Brain pericyte (primary cell): ENCODE measurements at places on chromosomes 5 and 9.

GRCh38 chr5:78974011-78974410 lies 11.1 kb downstream of the ARSB start:
- no peak for DNase-seq

GRCh38 chr9:114289571-114290481 lies 33.1 kb upstream of the ORM1 start:
- DNase-seq = no peak

GRCh38 chr5:162487528-162488525 lies 420.3 kb downstream of the GABRG2 start:
- no peak for DNase-seq

- no peak for DNase-seq
Observed at GRCh38 chr5:148849461-148849860, 23.1 kb downstream of the ADRB2 start.

GRCh38 chr5:176810687-176811501 lies 535 bp downstream of the UNC5A start:
- DNase-seq = no peak

- peak; percentile 86 for DNase-seq
Observed at GRCh38 chr9:137456061-137456863, 2.9 kb downstream of the NSMF start.

GRCh38 chr5:58459146-58460001 lies 512 bp downstream of the PLK2 start:
- no peak for DNase-seq

DNA sequence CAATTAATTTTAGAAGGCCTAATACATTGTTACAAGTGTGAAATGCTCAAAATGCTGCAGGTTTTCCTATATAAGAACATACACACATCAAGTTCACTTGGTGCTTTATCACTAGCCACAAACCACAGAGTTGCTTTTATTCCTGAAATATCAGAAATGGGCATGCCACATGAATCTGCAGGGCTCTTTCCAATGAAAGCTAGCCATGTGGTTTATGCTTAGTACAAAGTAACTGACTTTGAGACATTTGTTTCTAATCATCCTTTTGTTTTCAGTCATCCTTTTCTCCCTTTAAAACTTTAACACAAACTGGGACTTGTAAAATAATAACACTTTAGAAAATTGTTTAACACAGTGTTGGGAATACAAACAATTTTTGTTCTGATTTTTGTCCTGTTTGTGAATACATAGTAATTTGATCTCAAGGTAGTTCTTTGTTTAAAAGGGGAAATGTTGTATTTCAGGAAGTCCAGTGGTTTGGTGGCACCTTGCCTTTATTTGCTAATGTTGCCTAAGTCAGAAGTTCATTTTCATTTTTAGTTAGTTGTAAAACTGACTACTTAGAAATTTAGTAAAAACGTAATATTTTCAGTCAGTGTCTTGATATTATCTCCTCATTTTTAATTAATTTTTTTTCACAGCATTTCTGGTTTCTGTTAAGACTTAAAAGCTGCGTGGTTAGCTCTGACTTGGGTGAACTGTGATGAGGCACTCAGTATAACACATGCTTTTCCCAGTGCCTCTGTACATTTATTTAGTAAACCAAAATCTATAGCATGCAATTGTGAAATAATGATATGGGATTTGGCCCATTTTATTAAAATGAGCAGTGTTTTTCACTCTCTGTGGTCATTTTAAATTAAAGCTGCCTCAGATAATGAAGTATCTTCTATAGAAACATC lies 18.6 kb downstream of the PRDM6 start:
- no peak for DNase-seq

GRCh38 chr5:134409321-134409720 lies 2.4 kb downstream of the CDKN2AIPNL start:
- DNase-seq = no peak

GRCh38 chr5:124927735-124928134 lies 181.3 kb upstream of the ZNF608 start:
- no peak for DNase-seq

- DNase-seq = no peak
Observed at GRCh38 chr5:150458802-150459557, 9.4 kb upstream of the RPS14 start.

DNA sequence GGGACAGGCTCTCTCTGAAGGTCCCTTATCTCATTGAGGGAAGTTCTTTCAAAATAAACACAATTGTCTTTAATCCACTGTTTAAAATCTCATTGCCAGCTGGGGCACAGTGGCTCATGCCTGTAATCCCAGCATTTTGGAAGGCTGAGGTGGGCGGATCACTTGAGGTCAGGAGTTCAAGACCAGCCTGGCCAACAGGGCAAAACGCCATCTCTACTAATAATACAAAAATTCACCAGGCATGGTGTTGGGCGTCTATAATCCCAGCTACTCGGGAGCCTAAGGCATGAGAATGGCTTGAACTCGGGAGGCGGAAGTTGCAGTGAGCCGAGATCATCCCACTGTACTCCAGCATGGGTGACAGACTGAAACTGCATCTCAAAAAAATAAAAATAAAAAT lies 8.3 kb upstream of the NDFIP1 start:
- DNase-seq = no peak

DNA sequence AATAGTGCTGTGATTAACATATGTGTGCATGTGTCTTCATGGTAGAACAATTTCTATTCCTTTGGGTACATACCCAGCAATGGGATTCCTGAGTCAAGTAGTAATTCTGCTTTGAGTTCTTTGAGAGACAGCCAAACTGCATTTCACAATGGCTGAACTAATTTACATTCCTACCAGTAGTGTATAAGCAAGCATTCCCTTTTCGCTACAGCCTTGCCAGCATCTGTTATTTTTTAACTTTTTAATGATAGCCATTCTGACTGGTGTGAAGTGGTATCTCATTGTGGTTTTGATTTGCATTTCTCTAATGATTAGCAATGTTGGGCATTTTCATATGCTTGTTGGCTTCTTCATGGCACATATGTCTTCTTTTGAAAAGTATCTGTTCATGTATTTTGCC lies 308.5 kb downstream of the ARRDC3 start:
- DNase-seq = no peak

DNA sequence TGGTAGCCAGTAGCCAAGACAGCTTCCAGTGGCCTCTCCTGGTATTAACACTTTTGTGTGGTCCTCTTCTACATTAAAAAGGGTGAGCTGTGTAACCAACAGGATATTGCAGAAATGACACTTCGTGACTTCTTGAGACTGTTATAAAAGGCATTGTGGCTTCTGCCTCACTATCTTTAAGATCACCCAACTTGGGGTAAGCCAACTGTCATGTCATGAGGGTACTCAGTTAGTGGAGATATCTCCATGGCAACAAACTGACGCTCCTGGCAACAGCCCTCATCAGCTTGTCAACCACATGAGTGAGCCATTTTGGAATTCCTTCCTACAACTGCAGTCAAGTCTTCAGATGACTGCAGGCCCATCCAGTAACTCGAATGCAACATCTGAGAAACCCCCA lies 121.7 kb downstream of the DEPDC1B start:
- no peak for DNase-seq

DNA sequence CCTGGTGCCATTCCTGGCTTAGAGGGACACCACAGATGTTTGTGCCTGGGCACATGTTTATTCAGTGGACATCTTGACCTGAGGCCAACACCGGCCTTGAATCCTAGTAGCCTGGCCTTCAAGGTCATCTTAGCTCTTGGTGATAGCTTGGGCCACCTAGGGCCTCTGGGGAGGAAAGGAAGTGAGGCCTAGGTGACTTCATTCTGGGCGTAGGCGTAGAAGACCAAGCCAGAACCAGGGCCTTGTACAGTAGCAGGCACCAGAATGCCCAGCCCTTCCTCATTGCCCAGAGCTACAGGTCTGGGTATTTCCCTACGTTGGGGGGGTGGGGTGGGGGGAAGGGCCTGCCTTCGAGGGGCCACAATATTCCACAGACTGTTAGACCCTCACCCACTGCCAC lies 33.8 kb downstream of the WNK2 start:
- no peak for DNase-seq

- DNase-seq = no peak
Observed at GRCh38 chr5:172370648-172371545, 83.4 kb downstream of the SH3PXD2B start.

GRCh38 chr9:2344436-2344835 lies 277.2 kb upstream of the VLDLR start:
- DNase-seq = no peak

DNA sequence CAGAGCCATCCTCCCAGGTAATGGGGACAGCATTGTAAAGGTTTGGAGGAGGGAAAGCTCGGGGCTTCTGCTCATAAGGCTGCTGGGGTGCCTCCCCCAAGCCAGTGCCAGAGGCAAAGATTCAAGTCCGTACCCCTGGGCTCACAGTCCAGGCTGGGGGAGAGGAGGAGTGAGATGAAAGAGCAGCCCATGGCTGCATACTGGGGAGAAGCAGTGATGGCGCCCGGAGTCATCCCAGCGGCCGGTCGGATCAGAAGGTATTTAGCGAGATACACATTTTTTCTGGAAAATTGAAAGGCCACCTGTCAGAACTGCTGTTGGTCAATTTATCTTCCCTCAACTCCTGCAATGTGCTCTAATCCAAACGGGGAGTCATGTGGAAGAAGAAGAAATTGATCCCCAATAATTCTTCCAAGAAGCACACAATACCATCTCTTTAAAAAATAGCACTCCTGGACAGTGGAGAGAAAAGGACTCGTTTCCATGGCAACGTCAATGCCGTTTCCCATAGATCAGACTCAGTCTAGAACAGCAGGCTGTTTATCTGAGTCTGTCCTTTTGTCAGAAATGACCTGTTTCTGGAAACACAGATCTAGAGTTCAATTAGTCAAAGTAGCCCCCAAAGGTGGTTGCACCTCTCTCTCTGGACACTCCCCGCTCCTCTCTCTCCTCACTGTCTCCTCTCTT lies 65.9 kb downstream of the NSG2 start:
- DNase-seq = no peak

GRCh38 chr9:118533101-118533500 lies 828.9 kb downstream of the TLR4 start:
- DNase-seq = no peak

- peak; percentile 34 for DNase-seq
Observed at GRCh38 chr9:36572515-36573418, at the start of gene MELK. TSS of gene MELK (plus strand) at chr9:36572895. CDS start at chr9:36581682, 8,787 bp downstream.

- DNase-seq = no peak
Observed at GRCh38 chr9:2228132-2228531, 213.0 kb downstream of the SMARCA2 start.
